ENCODE measurements at places on chromosomes 2 and 18. TPM values are rescaled to one million over a fixed set of nuclear protein-coding genes. Genes with fewer than 3 reads are reported as not detected.
A peak's percentile ranks its signal among the peaks of the same experiment; 100 is the strongest.

AGXT gene
- total RNA-seq, result not detected

OTOS gene
- total RNA-seq, result not detected

GRCh38 chr2:6968319-6969100 lies 51.3 kb downstream of the RNF144A start:
- no peak overlapping the region for H3K4me3 ChIP-seq
- no peaks in the 10 kb centered on the region for H3K27me3 ChIP-seq
- DNase-seq, result peak; percentile 25
- no peaks in the 10 kb centered on the region for H3K4me1 ChIP-seq
- H3K36me3 ChIP-seq, result no peaks in the 10 kb centered on the region
- H3K27ac ChIP-seq, result no peak overlapping the region

DNA sequence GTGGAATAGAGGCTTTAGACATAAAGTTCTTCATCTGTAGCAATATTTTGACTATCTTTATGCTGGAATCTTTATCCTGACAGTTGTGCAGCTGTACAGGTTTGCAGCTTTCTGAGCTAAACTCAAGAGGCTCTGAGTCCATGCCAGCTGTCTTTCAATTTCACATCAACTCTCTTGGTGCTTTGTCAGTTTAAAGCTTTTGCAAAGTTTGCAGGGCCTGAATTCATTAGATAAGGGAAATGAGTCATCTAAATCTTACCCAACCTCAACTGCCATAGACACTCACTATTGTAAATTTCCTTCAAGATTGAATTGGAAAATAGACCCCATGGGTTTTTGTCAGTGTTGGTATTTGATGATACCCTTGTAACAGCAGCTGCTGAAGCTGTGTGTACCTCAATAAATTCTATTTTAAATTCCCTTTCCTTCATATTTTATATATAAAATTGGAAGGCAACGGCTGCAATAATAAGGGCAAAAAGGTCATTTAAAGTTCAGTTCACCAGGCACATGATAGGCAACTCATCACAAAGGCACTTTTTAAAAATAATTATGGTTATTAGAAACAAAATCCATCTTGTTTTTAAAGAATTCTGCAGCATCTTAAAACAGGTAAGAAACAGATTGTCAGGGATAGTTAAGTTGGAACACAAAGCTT lies 169.9 kb upstream of the SLC39A10 start:
- peak overlapping the region; percentile 21 for H3K27ac ChIP-seq
- DNase-seq, result peak; percentile 23
- H3K4me3 ChIP-seq, result no peak overlapping the region
- H3K27me3 ChIP-seq, result no peaks in the 10 kb centered on the region
- peaks cover 3% of the 10 kb centered on the region for H3K4me1 ChIP-seq

DNA sequence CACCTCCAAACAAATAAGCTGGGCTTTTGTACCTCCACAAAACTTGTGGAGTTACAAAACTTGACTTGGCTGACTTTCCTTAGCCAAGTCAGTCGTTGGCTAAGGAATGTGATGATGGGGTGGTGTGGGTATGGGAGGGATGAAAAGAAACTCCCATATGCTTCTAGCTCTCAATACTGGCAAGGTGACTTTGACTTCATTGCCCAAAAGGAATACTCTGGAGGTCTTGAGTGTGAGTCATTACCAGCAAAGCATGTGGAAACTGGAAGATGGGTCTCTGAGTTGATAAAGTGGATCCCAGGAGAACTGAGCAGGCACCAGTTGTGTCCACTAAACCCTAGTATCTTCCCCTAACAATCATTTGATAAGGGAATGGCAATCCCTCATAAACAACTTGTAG lies 226.7 kb downstream of the GULP1 start:
- H3K4me1 ChIP-seq, result no peaks in the 10 kb centered on the region
- no peak for DNase-seq
- no peak overlapping the region for H3K27ac ChIP-seq
- no peak overlapping the region for H3K4me3 ChIP-seq

Measured in natural killer cell (primary cell).